ENCODE measurements at places on chromosomes 6 and 20. TPM values are rescaled to one million over a fixed set of nuclear protein-coding genes. Genes with fewer than 3 reads are reported as not detected.

DNA sequence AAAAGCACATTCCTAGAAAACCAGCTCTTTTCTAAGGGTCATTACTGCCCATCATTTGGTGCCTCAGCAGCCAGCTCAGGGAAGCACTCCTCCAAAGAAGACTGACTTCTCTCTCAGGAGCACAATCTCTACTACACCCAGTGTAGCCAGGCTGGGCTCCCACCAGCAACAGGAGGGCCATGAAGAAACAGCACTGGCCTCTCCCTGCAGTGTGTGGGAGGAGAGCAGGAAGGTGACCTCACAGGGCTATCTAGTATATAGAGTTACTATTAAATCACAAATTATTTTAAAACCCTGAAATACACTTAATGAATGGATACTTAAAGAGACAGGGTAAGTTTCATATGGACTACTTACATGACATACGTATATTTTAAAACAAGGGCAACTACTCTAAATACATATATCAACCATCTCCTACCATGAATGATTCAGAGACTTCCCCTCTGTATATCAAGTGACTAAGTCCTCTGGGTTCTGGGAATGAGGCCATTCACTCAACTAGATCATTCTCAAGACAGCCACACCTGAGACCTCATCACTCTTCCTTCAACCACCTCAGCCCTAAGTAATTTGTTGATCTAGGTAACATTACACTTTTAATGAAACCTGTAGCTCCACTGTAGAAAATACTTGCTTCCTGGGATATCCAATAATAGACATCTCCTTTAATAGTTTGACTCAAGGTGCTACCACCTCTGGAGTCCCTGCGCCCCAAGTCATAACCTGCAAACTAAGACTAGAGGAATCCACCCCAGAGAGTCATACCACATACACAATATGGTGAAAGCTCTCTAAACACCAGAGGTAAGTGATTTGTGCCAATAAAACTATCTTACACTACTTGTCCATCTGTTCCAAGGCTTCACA is 25.2 kb downstream of the TBX18 start:
- H3K36me3 ChIP-seq, result peaks cover 87% of the 10 kb centered on the region
- H3K4me1 ChIP-seq, result no peaks in the 10 kb centered on the region
- H3K27ac ChIP-seq, result no peak overlapping the region
- H3K27me3 ChIP-seq, result no peaks in the 10 kb centered on the region

- H3K27me3 ChIP-seq, result no peaks in the 10 kb centered on the region
- H3K27ac ChIP-seq, result no peak overlapping the region
- no peak for DNase-seq
Measured at GRCh38 chr20:41696428-41696827, 78.3 kb upstream of the CHD6 start.

- H3K4me1 ChIP-seq, result peaks cover 24% of the 10 kb centered on the region
- no peak overlapping the region for H3K27ac ChIP-seq
- H3K27me3 ChIP-seq, result no peaks in the 10 kb centered on the region
- no peak overlapping the region for H3K4me3 ChIP-seq
- DNase-seq, result no peak
Measured at GRCh38 chr20:25055711-25056495, 2.0 kb downstream of the ACSS1 start.

- H3K36me3 ChIP-seq, result no peaks in the 10 kb centered on the region
- H3K4me1 ChIP-seq, result no peaks in the 10 kb centered on the region
- H3K4me3 ChIP-seq, result no peak overlapping the region
Measured at GRCh38 chr20:24829649-24830370, 119.3 kb upstream of the CST7 start.

The CRIP3 gene
- not detected for total RNA-seq

The PDE7B gene
- not detected for total RNA-seq

DNA sequence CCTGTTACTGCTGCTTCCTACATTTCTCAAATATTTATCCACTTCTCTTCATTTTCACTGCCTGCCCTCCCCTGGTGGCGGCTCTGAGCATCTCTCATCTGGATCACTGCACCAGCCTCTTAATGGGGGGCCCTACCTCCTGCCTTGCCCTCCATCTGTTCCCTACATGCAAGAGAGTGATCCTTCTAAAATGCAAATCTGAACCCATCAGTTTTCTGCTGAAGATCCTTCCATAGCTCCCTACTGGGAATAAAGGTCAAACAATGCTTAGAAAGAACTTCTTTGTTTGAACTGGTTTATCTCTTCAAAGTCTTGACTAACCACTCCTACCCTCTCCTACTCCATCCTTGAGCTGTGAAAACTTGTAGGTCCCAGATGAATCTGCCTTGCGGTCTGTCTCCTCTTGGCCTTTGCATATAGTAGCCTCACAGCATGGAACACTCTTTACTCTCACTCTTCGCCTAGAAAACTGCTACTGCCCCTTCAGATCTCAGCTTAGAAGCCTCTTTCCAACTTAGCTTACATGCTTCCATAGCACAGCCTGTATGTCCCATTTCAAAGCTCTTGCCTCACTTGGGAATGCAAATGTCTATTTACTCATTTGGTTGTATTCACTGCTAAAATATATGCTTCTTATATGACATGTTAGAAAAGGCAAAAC is 119.3 kb downstream of the QRSL1 start:
- no peak overlapping the region for H3K4me3 ChIP-seq
- no peak overlapping the region for H3K27ac ChIP-seq
- no peak for DNase-seq
- peaks cover 19% of the 10 kb centered on the region for H3K4me1 ChIP-seq
- no peaks in the 10 kb centered on the region for H3K27me3 ChIP-seq

DNA sequence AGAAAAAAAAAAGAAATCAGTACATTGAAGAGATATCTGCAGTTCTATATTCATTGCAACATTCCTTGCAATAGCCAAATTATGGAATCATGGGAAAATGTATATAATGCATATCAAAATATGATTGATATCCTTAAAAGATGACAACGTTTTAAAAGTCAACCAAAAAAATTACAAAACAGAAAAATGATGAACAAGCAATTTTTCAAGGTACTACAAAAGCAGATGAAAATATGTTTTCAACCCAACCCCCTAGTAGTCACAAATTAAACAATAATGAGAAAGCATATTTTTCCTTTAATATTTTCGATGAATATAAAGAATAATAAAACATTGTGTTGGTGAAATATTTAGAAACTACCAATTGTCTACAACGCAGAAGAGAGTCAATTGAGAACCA is 497.6 kb downstream of the MEI4 start:
- no peaks in the 10 kb centered on the region for H3K27me3 ChIP-seq
- H3K27ac ChIP-seq, result no peak overlapping the region
- H3K36me3 ChIP-seq, result no peaks in the 10 kb centered on the region
- no peak overlapping the region for H3K4me3 ChIP-seq
- no peaks in the 10 kb centered on the region for H3K4me1 ChIP-seq

DNA sequence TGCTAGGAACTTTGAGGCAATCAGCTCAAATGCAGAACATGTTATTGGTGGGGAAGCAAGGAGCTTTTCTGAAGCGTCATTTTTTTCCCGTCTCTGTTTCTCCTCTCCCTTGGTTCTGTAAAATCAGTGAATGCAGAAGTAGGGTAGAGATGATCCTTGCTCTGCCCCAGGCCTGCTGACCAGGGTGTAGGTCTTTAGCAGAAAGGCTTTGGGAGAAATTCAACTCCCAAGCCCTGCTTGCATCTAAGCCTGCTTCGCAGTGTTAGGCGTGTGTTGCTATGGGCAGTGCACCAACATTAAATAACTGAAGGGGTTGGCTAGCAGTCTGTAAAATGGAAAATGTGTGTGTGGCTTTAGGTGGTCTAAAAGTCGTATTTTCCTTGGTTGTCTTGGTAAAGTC is 45.9 kb downstream of the SASH1 start:
- no peak overlapping the region for H3K27ac ChIP-seq
- no peaks in the 10 kb centered on the region for H3K27me3 ChIP-seq
- H3K36me3 ChIP-seq, result no peaks in the 10 kb centered on the region
- H3K4me3 ChIP-seq, result no peak overlapping the region

GRCh38 chr6:2507016-2507415 is 243.7 kb downstream of the MYLK4 start:
- DNase-seq, result no peak
- H3K4me1 ChIP-seq, result peaks cover 9% of the 10 kb centered on the region
- no peaks in the 10 kb centered on the region for H3K27me3 ChIP-seq
- no peak overlapping the region for H3K27ac ChIP-seq
- no peak overlapping the region for H3K4me3 ChIP-seq

DNA sequence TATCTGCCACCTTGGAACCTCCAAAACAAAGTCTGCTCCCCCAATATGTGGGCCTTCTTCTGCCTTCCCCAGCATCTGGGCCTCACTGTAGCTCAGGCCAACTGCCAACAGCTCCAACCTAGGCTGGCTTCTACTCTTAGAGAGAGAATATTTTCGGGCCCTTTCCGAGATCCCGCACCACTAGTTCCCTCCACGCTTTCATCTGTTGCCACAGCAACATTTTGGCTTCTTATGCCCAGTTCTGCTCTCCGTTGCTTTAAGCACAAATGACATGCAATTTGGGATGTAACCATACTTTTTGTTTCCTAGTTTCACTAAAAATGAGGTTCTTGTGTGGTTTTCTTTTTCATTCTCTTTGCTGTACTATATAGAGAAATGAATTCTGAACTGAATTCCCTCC is 33.6 kb downstream of the PSMB9 start:
- no peaks in the 10 kb centered on the region for H3K4me1 ChIP-seq
- H3K27me3 ChIP-seq, result peaks cover 11% of the 10 kb centered on the region
- no peak overlapping the region for H3K27ac ChIP-seq
- DNase-seq, result no peak
- no peak overlapping the region for H3K4me3 ChIP-seq

DNA sequence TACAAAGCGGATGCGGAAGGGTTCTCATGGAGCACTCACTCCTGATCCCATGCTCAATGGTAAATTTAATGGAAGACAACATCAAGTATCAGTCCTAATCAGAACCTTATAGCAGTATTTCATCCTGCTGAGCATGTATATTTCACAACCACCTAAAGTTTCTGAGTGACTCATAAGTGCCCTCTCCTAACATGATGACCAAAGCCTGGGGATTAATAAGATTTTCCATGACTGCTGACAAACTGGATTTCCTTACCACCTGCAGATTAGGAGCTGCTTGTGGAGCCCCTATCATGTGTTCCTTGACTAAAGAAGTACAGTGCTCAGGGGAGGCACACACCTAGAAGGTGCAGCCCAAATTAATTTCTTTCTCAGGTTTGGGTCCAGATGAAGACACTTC is 112.8 kb downstream of the INSM1 start:
- H3K27ac ChIP-seq, result no peak overlapping the region
- H3K4me1 ChIP-seq, result no peaks in the 10 kb centered on the region
- H3K4me3 ChIP-seq, result no peak overlapping the region

DNA sequence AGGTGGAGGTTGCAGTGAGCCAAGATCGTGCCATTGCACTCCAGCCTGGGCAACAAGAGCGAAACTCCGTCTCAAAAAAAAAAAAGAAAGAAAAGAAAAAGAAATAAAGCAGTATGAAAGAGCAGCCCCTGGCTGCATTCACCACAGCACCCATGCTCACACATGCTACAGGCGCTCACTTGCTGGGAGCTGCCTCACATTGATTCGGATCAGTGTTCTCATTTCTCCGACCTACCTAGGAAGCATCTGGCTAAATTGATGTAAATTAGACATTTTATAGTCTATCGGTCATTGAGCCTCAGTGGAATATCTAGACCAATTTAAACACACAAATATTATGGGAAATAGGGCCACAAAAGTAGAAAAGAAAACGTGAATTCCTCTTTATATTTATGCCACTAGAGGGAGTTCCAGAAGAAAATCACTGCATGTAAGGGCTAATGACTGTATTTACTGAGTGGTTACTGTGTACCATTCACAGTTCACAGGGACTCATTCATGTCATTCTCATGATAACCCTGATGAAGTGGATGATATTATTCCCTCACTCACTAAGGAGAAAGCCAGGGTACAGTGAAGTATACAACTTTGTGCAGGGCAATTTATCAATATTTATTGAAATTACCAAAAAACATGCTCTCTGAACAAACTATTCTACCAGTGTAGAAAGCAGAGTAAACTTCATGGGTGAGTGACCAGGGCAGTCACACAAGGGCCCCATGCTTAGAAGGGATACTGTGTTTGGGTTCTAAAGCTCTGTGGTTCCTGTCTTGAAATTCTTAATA is 5.3 kb upstream of the MOG start:
- no peaks in the 10 kb centered on the region for H3K27me3 ChIP-seq
- H3K4me1 ChIP-seq, result peaks cover 4% of the 10 kb centered on the region
- H3K27ac ChIP-seq, result no peak overlapping the region

GRCh38 chr6:37406726-37407341 is 26.2 kb upstream of the CMTR1 start:
- H3K4me1 ChIP-seq, result no peaks in the 10 kb centered on the region
- H3K27me3 ChIP-seq, result peaks cover 30% of the 10 kb centered on the region
- no peak overlapping the region for H3K27ac ChIP-seq

The MOG gene
- total RNA-seq, result not detected

The ZKSCAN8 gene
- total RNA-seq, result 12.4 TPM

DNA sequence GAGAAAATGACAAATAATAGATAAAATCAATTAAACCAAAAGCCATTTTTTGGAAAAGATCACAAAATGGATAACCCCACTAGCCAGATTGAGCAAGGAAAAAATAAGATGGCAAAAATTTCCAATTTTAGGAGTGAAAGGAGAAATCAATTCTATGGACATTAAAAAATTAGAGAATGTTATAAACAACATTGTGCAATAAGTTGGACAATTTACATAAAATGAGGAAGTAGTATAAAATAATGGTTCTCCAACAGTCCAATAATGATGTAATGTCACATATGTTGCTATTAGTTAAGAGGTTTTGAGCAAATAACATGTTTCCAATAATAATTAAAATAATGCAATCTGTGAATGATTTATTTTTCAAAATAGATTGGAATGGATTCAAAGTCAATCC is 3.1 kb upstream of the SNAP91 start:
- DNase-seq, result no peak
- no peaks in the 10 kb centered on the region for H3K36me3 ChIP-seq
- H3K27ac ChIP-seq, result no peak overlapping the region

DNA sequence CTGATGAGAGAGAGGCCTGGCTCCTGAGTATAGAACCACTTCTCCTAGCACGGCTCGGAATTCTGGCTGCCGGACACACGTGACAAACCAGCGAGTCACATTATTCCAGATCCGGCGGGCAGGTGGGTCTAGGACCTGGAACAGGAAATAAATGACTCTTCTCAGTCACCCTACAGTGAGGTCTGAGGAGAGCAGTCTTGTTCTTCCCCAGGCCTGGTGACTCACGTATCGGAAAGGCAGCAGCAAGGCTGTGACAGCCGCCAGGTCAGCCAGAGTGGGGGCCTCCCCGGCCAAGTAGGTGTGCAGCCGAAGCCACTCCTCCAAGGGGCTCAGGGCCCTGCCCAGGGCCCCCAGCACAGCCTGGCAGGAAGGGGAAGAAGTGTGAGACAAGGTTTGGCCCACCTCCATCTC is 2.8 kb downstream of the VARS1 start:
- H3K36me3 ChIP-seq, result peaks cover 49% of the 10 kb centered on the region
- H3K4me1 ChIP-seq, result peaks cover 28% of the 10 kb centered on the region
- no peak overlapping the region for H3K27ac ChIP-seq
- DNase-seq, result no peak
- no peak overlapping the region for H3K4me3 ChIP-seq
- H3K27me3 ChIP-seq, result no peaks in the 10 kb centered on the region

The BMP7 gene
- not detected for total RNA-seq

The SALL4 gene
- total RNA-seq, result 0.79 TPM

The FBXO30 gene
- total RNA-seq, result 9.5 TPM

The GPSM3 gene
- 16.2 TPM for total RNA-seq

- H3K4me1 ChIP-seq, result no peaks in the 10 kb centered on the region
- no peak for DNase-seq
- H3K36me3 ChIP-seq, result no peaks in the 10 kb centered on the region
- H3K27ac ChIP-seq, result no peak overlapping the region
- no peaks in the 10 kb centered on the region for H3K27me3 ChIP-seq
Measured at GRCh38 chr6:34484899-34485298, 19.0 kb downstream of the PACSIN1 start.

The ABHD12 gene
- 70.9 TPM for total RNA-seq
